Uterus (tissue), 4 donors: ENCODE measurements at places on chromosomes 12 and 14. TPM values are rescaled to one million over a fixed set of nuclear protein-coding genes. Genes with fewer than 3 reads are reported as not detected.

DNA sequence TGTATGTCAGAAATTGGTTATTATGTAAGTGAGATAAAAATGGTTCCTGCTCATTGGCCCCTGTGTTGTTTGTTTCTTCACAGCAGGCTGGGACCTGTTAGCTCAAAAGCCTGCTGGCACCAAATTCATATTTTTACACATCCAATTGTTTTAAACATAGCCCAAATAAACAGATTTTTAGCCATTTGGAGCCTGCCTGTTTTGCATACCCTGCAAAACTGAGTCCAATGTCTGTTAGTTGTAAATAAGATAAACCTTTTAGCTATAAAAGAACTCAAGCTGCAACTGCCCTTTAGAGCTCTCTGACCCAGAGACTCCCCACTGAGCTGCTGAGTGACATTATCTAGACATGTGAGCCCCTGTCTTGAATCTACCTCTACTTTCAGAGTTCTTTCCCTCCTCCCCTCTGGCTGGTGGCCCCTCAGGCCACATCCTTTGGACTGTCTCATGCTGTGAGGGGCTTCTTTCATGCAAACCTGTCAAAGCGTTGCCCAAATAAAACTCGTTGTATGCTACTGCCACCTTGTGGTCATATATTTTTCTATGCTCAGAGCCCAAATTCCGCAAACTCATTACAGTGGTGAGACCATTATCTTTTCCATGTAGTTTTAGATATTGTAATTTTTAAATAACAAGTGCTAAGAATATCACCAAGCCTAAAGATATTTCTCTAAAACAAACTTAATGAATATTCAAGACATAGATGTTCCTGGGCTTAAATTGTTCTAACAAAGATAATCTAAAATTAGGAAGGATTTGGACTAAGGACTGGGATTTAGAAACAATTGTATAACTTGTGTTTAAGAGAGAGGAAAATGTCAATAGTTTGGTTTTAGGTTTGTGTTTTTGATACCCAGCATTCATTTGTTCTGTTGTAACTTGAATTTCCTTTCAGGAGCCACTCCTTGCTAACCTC, 337.9 kb downstream of the AACS start:
- H3K27ac ChIP-seq = no peak overlapping the region
- H3K27me3 ChIP-seq = no peaks in the 10 kb centered on the region
- no peaks in the 10 kb centered on the region for H3K4me1 ChIP-seq

DNA sequence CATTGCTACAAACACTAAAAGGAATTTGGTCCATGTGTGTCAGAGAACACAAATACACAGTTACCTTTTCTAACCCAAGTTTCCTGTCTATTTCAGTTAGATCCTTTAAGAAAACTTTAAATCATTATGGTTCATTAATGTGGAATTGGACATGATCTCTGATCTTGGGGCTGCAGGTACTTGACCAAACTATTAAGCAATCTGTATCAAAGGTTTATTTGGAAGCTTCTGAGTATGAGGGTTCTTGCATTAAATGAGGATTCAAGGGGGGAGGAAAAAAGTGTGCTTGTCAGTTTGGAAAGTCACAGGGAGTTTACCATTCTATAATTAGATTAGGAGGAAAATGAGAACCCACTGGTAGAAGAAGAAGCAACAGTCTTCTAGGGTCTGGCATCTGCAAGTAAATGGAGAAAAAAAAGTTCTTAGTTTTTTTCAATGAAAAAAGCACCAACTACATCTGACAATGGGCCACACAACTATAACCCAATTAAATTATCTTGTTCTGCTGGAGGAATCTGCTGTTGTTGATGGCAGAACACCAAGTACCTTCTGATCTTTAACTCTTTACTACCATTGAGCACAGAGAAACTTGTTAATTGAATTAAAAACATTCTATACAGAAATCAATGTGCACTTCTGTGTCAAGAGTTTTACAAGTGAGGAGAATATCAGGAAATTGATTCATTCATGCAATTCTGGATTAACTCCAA, 17.5 kb downstream of the GTSF1 start:
- no peak overlapping the region for H3K27ac ChIP-seq
- no peaks in the 10 kb centered on the region for H3K4me1 ChIP-seq
- H3K36me3 ChIP-seq = no peaks in the 10 kb centered on the region
- H3K4me3 ChIP-seq = no peak overlapping the region
- DNase-seq = no peak
- no peaks in the 10 kb centered on the region for H3K27me3 ChIP-seq

DNA sequence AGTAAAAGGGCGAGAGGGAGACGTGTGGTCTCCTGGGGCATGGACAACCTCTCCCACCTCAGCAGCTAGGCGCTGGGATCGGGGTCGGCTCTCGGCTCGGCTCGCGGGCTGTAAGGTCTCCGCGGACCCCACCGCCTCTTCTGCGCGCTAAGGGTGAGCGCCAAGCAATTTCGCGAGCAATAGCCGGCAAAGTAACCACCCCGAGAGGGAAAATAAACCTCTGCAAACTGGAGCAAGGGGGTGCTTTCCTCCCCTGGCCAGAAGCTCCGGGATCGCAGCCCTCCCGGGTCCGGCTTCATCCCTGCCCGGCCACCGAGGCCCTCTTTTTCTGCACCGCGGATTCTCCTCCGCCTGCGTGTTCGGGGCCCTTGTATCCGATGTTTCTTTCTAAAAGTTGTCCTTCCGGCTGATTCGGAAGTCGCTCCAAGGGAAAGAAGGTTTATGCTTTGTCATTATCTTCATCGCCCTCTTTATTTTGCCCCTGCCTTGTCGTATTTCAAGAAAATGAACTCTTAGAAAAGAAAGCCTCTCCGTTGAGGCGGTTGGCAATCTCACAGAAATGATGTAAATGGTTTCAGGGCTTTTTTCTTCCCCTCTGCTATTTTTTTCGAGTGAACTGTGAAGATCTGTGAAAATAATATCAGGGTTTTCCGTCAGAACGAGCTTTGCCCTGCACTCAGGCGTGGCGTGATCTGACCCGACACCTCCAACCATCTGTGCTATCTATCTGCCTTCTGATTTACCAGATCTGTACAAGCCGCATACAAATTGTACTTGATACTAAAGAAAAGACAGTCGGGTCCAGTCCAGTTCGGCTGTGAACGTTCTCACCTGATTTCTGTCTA, 1.7 kb upstream of the SIX6 start:
- peaks cover 4% of the 10 kb centered on the region for H3K4me1 ChIP-seq
- no peak for DNase-seq
- H3K36me3 ChIP-seq = no peaks in the 10 kb centered on the region
- H3K27ac ChIP-seq = no peak overlapping the region
- peaks cover 3% of the 10 kb centered on the region for H3K27me3 ChIP-seq

BCL2L14 gene
- total RNA-seq = not detected

MYF6 gene
- not detected for total RNA-seq

- no peaks in the 10 kb centered on the region for H3K36me3 ChIP-seq
- H3K27ac ChIP-seq = no peak overlapping the region
- DNase-seq = no peak
Measured at GRCh38 chr14:77808250-77808649, 8.3 kb downstream of the ADCK1 start.
